Activated naive CD4-positive, alpha-beta T cell treated with Interleukin-2 at 50 U/mL for 16 hours (primary cell): ENCODE measurements at places on chromosomes 7 and 10.

DNA sequence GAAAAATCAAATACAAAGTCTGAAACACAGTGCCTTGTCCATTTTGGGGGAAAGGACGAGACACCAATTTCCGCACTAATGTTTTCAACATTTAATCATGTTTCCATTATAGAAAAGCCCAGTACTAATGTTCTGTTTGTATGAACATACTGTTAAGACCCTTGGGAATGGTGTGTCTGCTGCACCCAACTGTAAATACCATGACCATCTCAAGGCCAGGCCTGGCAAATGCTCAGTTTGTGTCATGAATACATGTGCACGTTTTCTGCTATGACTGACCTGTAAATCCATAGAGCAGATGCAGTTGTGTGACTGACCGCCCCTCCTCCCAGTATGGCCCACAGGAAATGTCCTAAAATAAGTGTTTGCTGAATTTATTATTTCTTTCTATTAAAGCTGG lies 270.0 kb downstream of the TNS3 start:
- DNase-seq, result no peak

- DNase-seq, result no peak
These were observed 124.2 kb upstream of the PDLIM1 start for GRCh38 chr10:95414844-95415485.

DNA sequence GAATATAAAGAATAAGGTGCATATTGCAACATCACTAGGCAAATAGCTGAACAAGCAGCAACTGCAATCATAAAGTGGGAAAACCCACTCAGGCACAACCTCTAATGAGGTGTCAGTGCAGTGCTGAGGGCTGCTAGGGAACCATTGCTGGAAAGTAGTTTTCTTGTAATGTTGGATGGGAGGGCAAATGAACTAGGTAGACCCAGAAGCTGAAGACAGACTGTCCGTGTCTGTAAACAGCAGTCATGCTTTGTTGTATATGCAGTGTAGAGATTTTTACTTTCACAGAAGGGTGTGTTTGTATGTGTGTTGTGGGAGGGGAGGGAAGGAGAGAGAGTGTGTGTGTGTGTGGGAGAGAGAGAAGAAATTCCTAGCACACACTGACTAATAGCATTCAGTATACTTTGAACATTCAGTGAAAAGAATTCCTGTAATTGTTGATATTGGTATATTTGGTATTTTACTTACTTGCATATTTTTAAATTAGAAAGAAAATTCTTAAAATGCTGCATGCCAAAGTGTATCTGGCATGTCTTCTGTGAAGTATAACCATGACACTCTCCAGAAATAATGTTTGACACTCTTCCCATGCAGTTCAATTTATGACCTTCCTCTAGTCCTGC lies 28.8 kb downstream of the ITGB8 start:
- DNase-seq, result no peak

- DNase-seq, result no peak
These were observed 92.5 kb downstream of the SORCS1 start for GRCh38 chr10:107072028-107072427.

- DNase-seq, result no peak
These were observed 110.4 kb downstream of the TRIL start for GRCh38 chr7:28847681-28848080.

- DNase-seq, result no peak
These were observed 4.7 kb downstream of the HOXA1 start for GRCh38 chr7:27091105-27091504.

DNA sequence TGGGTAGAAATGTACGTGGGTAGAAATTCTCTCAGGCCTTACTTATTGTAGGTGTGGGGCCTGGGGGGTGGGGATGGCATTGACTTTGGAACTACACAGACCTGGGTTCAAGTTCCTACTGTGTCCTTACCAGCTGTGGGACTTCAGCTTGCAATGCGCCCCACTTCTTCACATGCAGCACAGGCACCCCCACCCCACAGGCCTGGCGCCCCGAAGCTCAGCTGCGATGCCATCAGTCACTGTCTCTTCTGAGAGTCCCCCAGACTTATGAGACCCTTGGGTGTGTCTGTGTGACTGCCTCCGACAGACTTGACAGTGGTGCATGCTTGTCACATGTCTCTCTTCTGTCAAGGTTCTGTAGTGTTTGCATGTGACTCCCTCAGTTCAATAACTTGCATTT lies 3.1 kb upstream of the AP5Z1 start:
- no peak for DNase-seq

DNA sequence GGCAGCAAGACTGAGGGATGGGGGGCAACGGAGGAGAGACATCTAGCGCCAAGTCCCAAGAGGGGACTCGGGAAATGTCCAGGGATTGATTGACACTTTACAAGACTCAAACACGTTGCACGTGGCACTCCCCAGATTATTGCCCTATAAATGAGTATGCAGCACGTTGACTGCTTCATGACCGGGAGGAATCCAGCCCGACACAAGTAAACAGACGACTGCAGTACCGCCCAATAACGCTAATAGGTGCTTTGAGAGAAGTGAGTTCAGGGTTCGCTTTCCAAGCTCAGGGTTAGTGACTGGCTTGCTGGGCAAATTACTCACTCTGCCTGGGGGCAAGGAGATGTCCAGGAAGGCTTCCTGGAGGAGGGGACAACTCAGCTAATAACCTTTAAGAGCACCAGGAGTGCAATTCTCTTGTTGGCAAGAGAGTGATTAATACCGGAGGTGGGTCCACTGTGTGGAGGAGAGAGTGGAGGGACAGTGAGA lies 73.3 kb upstream of the MYL10 start:
- no peak for DNase-seq

DNA sequence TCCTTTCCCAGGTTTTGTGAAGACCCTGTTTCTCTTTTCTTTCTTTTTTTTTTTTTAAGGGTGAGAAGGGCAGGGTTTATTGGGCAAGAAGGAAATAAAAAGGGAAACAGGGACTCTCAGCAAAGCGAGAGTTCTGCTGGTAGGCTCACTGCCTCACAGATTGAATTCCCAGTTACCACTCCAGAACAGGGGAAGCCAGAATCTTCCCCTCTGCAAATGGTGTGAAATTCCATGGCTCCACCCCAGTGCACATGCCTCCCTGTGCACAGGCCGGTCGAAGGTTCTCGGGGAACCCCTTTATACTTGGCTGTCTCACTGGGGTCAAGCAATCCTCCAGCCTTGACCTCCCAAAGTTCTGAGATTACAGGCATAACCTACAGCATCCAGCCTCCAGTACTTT lies 10.5 kb upstream of the GUSB start:
- DNase-seq, result no peak

- DNase-seq, result no peak
These were observed 1.2 kb downstream of the GPNMB start for GRCh38 chr7:23247603-23248335.

GRCh38 chr7:69036301-69036700 lies 562.0 kb upstream of the AUTS2 start:
- DNase-seq, result no peak

- no peak for DNase-seq
These were observed 40.3 kb upstream of the PSMG3 start for GRCh38 chr7:1610013-1610677.

DNA sequence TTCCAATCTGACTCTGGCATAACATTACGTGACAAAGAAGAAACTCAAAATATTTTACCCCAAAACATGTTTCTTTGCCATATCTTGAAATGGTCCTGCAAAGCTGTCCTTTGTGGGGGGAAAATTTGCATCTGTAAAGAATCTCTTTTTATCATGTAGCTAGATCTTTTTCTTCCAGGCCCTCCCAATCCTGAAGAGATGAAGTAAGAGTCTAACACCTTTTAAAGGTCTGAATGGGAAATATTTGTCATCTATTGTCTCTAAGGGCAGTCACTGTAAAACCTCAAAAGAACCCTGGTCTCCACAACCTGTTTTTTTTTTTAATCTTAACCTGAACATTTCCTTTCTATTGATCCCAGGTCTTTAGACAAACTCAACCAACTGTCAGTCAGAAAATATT lies 8.6 kb downstream of the OR2AE1 start:
- no peak for DNase-seq

DNA sequence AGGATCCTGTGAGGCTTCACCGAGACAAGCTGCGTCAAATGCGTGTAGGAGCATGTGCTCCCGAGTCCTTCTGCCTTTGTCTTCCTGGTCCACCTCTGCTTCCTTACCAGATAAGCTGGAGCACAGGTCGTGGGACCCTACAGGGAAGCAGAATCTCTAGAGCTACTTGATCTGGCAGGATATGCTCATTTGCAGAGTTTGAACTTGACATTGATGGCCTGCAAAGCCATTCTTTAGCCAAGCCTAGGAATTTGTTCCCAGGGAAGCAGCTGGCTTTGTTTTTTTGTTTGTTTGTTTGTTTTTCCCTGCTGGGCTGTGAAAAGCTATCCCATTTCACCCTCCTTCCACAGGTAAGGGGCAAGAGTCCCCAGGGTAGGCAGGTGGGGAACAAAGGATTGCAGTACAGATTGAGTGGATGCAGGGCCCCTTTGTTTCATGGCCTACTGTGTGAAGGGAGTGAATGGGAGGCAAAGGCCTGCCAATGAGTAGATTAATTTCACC lies 200.0 kb upstream of the BMPER start:
- no peak for DNase-seq

DNA sequence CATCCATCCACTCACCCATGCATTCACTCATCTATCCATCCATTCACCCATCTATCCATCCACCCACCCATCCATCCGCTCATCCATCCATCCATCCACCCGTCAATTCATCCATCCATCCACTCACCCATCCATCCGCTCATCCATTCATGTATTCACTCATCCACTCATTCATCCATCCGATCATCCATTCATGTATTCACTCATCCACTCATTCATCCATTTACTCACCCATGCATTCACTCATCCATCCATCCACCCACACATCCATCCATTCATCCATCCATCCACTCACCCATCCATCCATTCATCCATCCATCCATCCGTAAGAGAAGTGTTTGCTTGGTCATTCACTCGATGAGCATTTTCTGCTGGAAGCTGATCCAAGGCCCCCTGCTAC lies 8.7 kb upstream of the PSMG3 start:
- no peak for DNase-seq

- no peak for DNase-seq
These were observed 23.5 kb upstream of the PANK1 start for GRCh38 chr10:89668386-89669071.

GRCh38 chr7:1214516-1214915 lies 18.2 kb upstream of the UNCX start:
- no peak for DNase-seq

DNA sequence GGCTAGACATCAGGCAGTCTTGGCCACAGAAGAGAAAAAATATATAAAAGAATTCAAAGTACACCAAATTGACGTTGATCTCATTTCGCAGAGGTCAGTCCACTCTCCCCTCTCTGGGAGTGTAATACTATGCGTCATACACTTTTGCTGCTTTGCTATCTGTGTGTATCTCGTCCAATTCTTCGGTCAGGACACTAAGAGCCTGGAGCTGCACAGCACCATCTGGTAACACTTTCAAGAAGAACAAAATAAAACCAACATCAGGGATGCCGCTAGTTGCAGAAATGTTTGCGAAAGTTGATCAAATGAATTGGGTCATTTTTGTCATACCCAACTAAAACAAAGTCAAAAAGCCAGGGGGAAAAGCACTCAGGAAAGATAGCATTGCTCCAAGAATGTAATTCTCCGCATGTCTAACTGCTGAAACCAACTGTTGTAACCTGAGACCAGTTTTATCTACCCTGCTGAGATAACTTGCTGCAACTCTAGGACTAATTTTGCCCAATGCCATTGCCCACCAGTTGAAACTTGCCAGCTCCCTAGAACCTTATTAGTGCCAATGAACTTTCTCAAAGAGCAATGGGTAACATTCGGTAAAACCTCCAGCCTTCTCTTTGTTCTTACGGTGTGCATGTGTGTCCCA lies 23.0 kb downstream of the TMEM176A start:
- no peak for DNase-seq

GRCh38 chr7:110973196-110973990 lies 117.5 kb upstream of the LRRN3 start:
- DNase-seq, result no peak

DNA sequence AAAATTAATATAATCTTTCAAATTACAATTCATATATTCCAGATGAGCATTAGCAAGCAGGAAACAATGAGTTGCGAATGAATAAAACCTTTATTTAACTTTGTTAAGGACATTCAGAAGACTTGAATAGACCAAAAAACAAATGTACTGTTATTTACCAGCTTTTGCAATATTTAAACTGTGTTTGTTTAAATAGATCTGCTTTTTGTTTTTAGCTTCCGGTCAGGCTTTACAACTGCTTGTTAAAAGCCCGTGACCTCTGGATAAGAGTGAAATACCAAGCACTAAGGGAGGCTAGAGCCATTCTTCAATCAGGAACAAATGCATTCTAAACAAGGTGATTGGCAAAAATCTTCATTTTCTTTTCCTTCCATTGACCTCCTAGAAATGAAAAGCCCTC lies 184.9 kb upstream of the GNAI1 start:
- no peak for DNase-seq

- DNase-seq, result no peak
These were observed 164.6 kb downstream of the ADARB2 start for GRCh38 chr10:1572519-1573333.

GRCh38 chr10:31000867-31001266 lies 30.8 kb downstream of the ZNF438 start:
- DNase-seq, result no peak

DNA sequence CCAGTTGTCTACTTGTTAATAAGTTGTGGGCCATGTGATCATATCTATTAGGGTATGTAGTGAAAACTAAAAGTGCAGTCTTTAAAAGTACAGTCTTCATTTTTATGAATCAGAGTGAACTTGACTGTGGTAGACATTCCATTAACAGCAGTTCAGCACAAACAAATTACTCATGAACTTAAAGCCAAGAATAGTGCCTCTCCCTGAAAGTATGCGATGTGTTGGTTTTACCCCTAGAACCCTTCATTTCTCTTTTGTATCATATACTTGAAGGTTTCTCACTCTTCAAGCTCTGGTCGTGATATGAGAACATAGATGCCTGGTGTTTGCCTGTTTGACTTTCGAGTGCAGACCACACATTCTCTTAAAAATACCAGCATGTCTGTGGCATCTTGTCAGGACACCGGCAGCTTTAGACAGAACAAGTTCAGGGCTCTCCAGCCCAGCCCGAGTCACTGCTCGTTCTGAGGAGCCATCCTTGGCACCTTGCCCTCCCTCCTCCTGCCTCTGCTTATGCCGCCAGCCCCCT lies 159.3 kb downstream of the LCOR start:
- no peak for DNase-seq

DNA sequence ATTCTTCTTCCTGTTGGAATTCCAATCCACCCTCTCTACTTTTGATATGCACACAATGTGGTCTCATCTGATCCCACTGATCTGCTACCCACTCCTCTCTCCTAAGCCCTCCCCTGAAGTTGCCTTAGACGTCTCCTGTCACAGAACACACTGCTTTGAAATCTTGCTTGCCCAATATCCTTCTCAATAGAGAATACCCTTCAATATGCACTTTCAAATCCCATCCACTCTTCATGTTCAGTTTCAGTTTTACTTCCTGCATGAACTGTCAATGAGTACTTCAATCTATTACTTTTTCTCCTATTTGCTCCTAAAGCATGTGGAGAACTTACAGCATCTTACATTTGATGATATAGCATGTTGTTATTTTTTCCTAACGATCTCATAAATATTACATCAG lies 93.5 kb downstream of the UPF2 start:
- DNase-seq, result no peak

- DNase-seq, result no peak
These were observed 121.6 kb downstream of the IDE start for GRCh38 chr10:92452313-92452712.

GRCh38 chr7:20276705-20277472 lies 53.8 kb upstream of the ITGB8 start:
- DNase-seq, result no peak
